Stimulated activated CD8-positive, alpha-beta memory T cell treated with anti-CD3 and anti-CD28 coated beads, Interleukin-4, amount 100 ng/mL, for 1 hour (primary cell): ENCODE measurements at places on chromosomes 5 and 9.

GRCh38 chr5:73296772-73297171 lies 123.8 kb downstream of the TMEM174 start:
- DNase-seq, result no peak

GRCh38 chr9:92332577-92333281 lies 7.0 kb downstream of the CENPP start:
- no peak for DNase-seq

GRCh38 chr5:58117542-58117941 lies 342.3 kb downstream of the PLK2 start:
- DNase-seq, result no peak

DNA sequence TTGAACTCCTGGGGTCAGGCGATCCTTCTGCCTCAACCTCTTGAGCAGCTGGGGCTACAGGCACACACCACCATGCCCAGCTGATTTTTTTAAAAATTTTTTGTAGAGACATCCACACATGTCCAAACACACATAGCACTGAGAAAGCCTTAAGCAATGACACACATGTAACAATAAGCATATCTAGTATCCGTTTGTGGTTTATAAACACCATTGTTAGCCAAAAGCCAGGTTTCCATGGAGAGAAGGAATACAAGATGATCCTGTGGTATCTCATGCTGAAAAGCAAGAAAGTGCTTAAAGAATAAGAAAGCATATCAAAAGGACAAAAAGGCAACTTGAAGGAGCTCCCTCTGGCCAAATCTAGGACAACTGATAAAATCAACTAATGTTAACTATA lies 29.7 kb upstream of the SLC1A3 start:
- no peak for DNase-seq

GRCh38 chr5:9302218-9302617 lies 243.7 kb downstream of the SEMA5A start:
- no peak for DNase-seq
